KBM-7 (cell line): ENCODE measurements at places on chromosomes 11 and 22.
A peak's percentile ranks its signal among the peaks of the same experiment; 100 is the strongest.

DNA sequence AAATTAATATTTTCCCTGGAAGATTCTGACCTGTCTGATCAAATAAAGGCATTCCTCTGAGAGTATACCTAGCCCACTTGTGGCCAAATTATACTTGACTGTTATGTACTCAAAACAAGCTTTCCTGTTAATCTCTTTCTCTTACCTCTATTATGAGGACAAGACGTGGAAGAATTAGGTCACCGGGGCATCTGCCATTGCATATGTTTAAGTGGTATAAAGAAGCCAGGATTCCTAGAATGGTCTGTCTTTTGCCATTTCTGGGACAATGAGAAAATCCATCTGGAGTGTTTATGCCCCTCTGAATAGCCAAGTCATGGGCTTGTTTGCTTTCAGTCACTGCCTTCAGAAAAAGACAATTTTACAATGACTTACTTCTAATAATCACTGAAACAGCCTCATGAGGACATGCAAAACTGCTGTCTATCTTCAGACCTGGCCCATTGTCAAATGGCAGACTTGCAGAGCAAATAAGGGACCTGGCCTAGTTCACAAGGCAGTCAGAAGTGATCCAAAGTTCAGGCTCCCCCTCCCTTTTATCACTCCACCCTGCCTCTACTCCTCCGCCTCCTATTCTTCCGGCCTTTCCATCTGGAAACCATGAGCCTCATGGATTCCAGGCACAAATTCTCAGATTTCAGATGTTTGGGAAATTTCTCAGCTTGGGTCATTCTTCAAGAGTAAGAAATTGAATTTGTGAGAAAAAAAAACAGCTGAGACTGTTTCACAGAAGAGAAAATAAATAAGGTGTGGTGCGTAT is 128.1 kb upstream of the LDLRAD3 start:
- no peak for DNase-seq

DNA sequence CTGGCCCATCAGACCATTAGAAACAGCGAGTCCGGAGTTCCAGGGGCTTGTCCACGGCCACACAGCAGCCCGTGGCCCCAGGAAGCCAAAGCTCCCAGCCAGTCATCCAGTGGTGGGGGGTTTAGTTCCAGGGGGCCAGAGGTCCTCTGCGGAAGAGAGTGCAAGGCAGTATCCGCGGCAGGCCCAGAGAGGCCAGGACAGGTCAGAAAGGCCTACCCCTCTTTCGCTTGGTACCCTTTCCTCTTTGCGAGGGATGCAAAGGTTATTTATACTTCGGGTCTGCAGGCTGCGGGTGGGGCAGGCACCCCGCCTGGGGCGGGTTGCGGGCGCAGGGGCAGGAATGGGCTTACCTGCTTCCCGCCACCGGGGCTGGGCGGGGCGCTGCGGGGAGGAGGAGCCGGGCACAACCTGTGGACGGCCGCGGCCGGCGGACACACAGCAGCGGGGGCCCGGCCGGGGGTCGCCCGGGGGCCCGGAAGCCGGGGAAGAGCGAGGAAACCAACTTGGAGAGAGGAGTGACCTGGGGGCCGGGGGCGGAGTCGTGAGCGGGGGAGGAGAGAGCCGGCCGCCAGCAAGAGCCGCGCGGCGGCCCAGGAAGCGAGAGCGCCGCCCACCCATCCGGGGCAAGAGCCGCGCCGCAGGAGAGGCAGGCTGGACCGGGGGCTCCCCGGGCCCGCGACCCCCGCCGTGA is at the start of gene SH3BP1:
Gene SH3BP1, plus strand, starts transcription at position 600 of the 691 bp plus-strand sequence. CDS start 119 bp downstream, outside the sequence.
- peak; percentile 23 for DNase-seq

GRCh38 chr11:130476200-130476921 is 27.9 kb downstream of the ADAMTS15 start:
- no peak for DNase-seq

DNA sequence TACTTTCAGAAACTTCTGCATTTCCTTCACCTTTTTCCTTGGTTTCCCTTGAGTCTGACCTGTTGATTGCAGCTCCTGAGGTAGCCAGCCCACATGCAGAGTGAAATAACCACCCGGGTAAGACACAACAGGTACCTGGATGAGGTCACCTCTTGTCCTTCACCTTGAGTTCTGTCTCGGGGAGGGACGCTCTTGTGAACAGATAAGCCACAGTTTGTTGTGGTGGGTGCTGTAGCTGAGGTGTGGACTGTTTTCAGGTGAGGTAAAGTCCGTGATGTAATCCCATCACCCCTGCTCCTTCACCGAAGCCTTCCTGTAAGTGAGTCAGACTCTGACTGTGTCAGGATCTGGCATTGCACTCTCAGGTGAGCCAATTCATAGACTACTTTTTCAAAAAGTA is 183.1 kb downstream of the NAV2 start:
- DNase-seq = no peak

DNA sequence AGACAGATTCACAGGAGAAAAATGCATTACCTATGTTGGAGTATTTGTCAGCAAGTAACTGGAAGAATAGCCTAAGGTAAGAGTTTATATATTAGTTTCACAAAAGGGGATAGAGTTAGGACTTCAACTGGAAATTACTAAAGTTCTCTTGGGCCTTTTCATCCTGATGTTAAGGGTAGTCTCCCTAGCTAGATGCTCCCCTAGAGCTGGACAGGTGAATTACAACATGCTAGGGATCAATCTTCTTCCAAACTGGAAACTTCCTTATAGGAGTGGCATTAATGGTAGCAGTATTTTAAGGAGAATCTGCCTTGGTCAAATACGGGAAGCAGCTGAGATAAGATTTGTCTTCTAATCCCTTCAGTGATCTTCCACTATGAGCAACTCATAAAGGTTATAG is 632.8 kb upstream of the RAG2 start:
- DNase-seq = no peak

DNA sequence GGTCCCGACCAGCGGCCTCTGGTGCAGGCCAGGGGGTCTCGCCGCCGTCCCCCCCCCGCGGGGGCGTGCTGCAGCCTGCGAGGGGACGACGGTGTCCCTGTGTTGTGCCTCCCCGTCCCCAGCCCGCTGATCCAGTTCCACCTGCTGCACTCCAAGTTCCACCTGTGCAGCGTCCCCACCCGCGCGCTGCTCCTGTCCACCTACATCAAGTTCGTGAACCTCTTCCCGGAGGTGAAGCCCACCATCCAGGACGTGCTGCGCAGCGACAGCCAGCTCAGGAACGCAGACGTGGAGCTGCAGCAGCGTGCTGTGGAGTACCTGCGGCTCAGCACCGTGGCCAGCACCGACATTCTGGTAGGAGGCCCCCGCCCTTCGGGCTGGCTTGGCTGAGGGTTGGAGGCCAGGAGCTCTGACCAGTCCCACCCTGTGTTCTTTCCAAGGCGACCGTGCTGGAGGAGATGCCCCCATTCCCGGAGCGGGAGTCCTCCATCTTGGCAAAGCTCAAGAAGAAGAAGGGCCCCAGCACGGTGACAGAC is 42.8 kb downstream of the MUC6 start:
- no peak for DNase-seq

DNA sequence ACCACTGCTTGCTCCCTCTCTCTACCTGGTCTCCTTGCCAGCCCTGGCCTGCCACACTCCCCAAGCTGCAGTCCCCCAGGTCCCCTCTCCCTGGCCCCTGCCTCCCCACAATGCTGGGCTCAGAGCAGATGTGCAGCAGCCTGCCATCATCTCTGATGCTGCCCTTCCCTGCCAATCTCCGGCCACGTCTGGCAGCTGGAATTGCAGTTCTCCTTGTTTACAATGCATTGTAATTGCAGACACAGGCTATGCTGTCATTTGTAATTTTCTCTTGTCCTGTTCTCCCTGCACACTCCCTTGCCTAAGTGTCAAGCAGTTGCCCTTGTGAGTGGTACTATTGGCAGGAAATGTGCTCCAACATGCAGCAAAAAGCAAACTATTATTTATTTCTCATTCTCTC is 222.3 kb downstream of the NTM start:
- DNase-seq = no peak

GRCh38 chr11:819129-819931 is 616 bp downstream of the PNPLA2 start:
- peak; percentile 80 for DNase-seq
